ENCODE measurements at places on chromosomes 11 and 22. TPM values are rescaled to one million over a fixed set of nuclear protein-coding genes. Genes with fewer than 3 reads are reported as not detected.

- DNase-seq = no peak
Observed at GRCh38 chr22:34841331-34841771, 224.6 kb upstream of the ISX start.

GRCh38 chr11:82631722-82632630 is 101.7 kb downstream of the FAM181B start:
- DNase-seq = no peak

GRCh38 chr11:130631119-130631518 is 182.7 kb downstream of the ADAMTS15 start:
- DNase-seq = no peak

- no peak for DNase-seq
Observed at GRCh38 chr11:69301455-69302401, 7.8 kb downstream of the MYEOV start.

STK33 gene
- total RNA-seq = not detected
